Ascending aorta (tissue), 2 donors: ENCODE measurements at places on chromosomes 2 and 18.

DNA sequence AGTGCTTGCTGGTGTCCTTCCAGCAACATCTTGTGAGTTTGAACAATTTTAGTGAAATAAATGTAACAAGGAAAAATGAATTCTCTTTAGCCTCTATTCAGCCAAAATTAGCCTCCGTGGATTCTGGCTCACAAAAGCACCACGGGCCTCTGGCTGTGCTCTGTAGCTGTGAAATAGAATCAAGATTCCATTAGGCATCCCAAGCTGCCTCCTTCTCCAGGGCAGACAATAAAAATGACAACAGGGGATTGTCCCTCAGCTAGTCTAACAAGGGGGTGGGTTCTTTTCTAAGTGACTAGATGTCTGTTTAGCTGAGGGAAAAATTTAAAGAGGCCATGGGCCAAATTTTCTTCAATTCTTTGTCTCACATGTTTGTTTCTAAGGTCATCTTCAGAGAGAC lies 254.7 kb upstream of the FIGN start:
- no peak for DNase-seq

DNA sequence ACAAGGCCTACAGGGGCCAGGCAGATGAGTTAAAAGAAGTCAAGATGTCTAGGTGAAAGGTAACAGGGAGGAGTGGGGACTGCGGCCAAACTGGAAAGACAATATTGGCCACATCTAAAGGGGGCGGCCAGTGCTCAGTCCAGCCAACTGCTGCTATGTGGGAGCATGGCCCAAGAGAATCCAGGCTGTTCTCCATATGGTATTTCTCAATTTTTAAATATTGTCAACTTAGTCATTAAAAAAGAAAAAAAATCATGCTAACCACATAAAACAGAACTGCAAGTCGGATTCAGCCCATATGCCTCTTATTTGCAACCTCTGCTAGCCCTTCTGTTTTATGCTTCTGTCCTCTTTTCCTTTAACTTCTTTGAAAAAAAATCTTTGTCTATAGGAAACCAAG lies 14.8 kb downstream of the TRABD2A start:
- DNase-seq: no peak

GRCh38 chr18:77872166-77872565 lies 622.5 kb downstream of the GALR1 start:
- no peak for DNase-seq

GRCh38 chr2:147572622-147573021 lies 272.2 kb upstream of the ACVR2A start:
- no peak for DNase-seq

DNA sequence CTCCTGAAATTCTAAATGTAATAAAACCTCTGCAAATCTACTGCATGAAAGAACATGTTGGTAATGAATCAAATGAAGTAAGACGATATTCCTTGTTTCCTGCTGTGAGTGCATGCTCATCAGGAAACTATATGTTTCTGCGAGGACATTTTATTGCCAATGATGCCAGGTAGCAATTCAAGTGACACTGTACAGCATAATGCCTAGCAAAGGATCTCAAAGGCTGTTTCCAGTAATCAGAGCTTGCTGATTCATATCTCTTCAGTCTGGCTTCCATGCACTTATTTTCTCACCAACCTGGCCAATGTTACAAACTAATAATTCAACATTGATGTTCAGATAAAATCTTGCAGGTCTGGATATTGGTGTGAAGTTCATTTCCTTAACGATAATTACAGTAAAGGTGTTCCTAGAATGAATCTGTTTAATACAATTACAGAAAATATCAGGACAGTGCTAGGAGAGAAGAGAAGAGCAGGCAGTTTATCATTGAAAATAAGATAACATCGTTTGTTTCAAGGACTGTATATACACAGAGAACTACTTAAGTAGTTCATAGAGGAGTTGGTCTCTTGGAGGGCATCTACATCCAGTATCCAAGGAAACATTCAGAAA lies 568.5 kb upstream of the SOX11 start:
- no peak for DNase-seq

DNA sequence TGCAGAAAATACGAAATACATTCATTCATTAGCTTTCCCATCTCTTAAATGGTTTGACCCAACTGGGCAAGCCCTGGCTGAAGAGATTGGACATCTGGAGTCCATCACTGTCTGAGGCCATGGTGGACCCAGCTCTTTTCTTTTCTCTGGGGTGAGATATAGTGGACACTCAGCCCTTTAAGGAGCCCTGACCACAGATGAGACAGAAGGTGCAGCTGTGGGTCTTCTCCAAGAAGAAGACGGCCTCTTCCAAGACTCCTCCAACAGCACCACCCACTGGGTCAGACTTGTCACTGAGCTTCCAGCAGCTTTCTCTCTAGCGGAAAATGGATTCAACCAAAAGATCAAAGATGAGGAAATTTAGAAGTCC lies 27.2 kb downstream of the TWIST2 start:
- DNase-seq: no peak

DNA sequence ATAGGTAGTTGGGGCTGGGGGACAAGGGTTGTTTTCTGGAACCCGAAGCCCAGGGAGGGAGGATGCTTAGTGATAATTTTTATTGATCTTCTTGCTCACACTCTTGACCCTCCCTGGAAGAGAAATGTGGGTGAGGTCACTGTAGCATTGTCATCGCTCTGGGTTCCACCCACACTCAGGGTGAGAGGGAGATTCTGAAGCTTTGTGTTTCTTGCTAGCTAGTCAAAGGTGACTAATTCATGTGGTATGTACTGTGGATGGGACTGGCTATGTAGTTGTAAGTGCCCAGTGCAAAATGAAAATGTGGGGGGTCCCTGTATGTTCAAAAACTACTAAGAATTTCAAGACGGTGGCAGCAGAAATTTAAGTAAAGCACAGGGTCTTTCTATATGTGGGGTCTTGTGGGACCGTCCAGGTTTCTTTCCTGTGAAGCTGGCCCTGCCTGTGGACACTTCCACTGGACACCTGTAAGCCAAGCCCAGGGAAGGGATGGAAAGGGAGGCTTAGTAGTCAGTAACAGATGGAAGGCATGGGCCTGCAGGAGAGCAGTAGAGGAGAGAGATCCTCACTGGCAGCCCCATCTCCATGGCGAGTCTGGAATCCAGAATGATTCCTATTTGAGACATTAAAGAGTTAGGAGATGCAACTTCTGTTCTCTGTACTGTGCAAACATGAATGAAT lies 35.0 kb downstream of the TSN start:
- DNase-seq: no peak

DNA sequence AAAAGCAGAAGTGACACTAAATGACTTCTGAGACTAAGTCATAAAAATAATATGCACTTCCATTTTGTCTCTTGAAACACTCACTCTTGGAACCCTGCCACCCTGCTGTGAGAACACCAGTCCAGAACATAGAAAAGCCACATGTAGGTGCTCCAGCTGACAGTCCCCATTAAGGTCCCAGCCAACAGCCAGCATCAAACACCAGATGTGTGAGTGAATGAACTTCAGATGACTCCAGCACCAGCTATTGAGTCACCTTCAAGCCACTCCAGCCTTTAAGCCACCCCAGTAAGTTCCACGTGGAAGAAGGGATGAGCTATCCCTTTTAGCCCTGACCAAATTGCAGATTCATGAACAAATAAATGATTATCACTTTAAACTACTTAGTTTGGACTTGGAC lies 31.5 kb upstream of the LGALSL start:
- no peak for DNase-seq

DNA sequence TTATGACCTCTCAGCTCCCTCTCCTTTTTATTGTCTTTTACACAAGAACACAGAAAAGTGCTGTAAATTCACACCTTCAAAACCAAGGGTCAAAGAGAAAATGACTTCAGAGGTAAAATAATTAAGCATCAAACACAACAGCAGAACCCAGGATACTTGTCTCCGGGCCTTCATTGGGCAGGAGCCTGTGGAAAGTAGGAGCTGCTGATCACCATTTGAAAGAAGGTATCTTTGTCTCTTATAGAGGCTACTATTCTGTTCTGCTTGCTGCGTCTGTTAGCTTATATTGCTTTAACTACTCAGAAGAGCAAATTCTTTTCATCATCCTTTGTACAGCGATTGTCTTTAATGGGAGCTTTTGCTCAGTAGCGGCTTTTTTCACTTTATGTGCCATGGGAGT lies 261.1 kb downstream of the PTGR3 start:
- no peak for DNase-seq

GRCh38 chr2:158753641-158754611 lies 41.2 kb upstream of the DAPL1 start:
- DNase-seq: no peak

GRCh38 chr18:61466736-61467135 lies 133.5 kb downstream of the CDH20 start:
- DNase-seq: no peak

- peak; percentile 60 for DNase-seq
Measured at GRCh38 chr2:239601880-239602279, 201.1 kb upstream of the HDAC4 start.

DNA sequence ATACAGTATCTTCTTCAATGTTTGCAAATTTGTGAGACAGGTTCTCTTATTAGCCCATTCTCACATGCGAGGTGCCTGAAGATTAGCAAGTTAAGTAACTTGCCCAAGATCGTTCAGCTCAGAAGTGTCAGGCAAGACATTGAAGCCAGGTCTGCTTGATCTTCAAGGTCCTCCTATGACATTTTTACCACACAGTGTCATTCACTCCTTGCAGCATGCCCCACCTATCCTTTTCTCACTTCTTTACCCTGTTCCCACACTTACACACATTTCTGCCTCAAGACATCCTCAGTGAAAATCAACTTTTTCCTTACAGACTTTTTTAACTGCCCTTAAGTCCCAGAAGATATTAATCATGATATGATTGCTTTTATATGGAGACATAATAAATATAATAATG lies 73.8 kb downstream of the SCN2A start:
- no peak for DNase-seq

DNA sequence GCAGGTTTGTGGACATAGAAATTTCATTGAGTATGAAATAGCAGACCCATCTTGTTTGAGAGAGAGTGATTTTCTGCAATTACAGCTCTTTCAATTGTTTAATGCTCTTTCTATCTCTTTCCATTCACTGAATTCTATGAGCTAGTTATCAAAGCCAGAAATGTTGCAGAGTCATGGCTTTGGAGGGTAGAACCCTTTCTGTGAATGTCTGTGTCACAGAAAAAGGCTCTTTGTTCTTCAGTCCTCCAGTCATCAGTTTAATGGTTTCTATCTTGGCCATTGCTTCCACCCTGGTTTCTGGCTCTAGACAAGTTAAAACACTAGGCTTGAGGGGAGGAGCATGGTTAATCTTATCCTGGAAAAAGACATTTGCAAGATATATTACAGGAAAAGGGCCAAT lies 655.0 kb downstream of the STK39 start:
- DNase-seq: no peak

- no peak for DNase-seq
Measured at GRCh38 chr2:181104512-181105115, 124.2 kb downstream of the UBE2E3 start.

- no peak for DNase-seq
Measured at GRCh38 chr18:13574761-13575160, 151.6 kb downstream of the FAM210A start.

DNA sequence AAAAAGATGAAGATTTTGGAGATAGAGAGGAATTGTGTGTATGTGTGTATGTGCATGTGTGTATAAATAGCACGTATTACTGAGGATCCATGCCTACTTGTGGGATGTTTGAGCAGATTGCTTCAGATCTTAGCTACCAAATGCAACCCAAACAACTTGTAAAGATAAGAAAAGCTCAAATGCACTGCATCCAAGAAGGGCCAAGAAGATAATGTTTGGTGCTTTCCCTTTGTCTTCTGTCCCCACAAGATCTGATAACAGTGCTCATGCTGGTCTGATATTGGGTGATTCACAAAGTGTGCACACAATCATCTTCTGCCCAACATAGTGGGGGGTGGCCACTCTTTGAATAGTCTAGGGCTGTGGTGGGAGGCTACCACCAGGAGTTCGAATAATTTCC lies 284.8 kb upstream of the CYRIA start:
- DNase-seq: no peak
